ENCODE measurements at places on chromosomes 13 and 19.

- DNase-seq: no peak
These were observed 56.0 kb upstream of the LDLR start for GRCh38 chr19:11033251-11033650.

DNA sequence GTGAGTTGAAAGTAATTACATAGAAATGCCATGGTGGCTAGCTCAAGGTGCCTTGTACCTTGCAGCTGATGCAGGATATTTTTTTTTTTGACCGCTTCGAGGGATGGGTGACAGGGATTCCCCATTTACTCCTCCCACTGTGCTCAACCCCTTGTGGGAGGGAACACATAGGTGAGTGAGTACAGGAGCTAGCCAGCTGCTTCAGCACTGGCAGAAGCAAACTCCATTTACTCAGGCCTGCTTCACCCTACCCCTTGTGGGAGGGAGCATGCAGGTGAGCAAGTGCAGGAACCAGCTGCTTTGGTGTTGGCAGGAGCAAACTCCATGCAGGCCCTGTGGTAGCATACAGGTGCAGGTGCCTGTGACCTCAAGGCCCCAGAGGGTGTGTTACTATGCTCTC lies 330.1 kb downstream of the TDRD3 start:
- no peak for DNase-seq

DNA sequence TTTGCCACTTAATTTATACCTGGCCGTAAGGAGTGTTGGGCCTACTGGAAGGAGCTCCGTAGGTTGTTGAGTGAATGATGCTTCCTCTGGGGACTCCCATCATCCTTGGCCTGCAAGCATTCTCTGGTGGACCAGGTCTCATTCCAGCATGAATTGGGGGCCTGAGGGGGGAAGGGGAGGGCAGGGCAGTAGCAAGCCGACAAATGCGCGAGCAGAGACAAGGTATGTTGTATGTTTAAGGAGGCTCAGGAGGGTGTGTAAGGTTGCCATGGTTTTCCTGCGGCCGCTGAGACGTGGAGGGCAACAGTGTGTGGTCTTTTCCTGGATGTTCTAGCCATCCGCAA lies 749 bp downstream of the ZNF264 start:
- no peak for DNase-seq

GRCh38 chr13:51843529-51843928 lies 1.4 kb downstream of the TMEM272 start:
- no peak for DNase-seq

DNA sequence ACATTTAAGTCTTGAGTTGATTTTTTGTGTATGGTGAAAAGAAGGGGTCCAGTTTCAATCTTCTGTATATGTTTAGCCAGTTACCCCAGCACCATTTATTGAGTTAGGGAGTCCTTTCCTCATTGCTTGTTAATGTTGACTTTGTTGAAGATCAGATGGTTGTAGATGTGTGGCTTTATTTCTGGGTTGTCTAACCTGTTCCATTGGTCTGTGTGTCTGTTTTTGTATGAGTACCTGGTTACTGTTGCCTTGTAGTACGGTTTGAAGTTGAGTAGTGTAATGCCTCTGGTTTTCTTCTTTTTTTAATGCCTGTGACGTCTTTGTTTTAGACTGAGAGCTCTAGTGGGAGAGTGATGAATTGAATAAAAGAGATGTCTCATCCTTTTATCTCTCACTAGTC lies 83.2 kb downstream of the NBEA start:
- no peak for DNase-seq

- DNase-seq: no peak
These were observed 564 bp downstream of the HS6ST3 start for GRCh38 chr13:96090240-96091101.

DNA sequence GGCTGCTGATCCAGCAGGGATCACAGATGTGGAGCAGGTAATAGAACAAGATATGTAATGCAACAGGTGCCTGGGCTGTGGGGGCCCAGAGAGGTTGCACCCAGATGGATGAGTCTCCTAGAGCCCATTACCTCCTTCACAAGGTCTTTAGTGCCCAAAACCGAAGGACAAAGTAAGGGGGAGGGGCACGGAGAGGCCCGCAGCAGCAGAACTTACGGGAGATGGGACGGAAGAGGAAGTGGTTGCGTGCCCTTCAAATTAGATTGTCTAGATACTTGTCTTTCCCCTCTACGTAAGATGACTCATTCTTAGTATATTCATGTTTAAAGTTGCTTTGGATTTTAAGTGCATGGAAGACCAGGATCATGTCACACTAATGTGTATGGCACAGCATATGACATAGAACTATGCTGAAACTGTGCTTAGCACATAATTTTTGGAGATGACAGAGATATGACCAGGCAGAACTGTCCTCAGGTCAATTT lies 5.7 kb upstream of the MRPS31 start:
- DNase-seq: peak; percentile 49

DNA sequence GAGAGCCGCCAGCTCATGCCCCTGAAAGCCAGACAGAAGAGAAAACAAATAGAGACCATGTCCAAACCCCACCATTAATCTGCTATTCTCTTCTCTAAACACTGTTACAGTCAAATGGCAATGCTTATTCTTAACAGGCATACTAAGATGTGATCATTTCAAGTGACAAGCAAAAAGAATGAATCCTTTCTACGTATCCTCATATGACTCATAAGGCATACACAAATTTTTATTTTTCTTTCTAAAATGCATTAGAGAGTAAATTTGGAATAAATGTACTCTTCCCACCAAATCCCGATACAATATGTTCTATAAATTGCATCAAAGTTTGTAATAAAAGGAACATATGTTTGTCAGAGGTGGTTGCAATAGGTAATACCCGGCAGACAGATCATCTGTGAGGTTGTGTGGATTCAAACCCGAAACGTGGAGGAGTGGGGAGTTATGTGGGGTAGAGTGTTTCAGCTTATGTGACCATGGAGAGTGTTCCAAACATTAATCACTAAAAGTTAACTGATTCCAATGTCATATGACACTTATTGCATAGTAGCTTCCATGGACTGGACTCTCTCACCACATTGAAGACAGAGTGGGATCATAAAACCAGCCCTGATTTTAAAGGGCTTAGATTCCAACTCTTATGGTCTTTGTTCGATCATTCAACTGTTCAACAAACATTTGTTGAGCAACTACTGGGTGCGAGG lies 213.1 kb downstream of the DCLK1 start:
- DNase-seq: no peak

DNA sequence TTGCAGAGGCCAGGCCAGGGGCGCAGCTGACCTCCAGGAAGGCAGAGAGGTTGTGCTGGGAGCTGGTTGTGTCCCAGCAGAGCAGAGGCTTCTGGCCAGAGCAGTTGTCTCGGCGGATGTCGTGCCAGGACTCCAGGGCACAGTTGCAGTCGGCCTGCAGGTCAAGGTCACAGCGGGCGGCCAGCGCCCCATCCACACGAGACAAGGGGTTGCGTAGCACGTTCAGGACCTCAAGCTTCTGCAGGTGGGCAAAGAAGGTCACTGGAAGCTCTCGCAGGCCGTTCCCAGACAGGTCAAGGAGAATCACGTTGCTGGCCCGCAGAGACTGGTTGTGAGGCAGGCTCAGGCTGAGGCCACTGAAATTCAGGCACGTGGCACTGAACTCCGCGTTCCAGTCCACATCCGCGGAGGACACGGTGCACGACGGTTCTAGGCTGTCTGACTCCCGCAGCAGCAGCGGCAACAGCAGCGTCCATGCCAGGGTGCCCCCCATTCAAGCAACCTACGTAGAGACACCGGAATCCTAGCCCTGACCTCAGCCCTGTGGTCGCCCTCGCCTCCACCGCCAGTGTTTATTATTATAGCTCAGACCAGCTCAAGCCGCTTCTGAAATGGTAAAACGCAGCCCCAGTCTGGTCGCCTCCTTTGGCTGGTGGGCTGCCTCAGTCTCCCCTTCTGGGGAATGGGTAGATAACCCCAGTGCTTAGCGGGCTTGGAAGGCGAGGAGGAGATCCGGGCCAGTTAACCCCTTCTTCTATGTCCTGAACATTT lies 766 bp downstream of the LRRC25 start:
- no peak for DNase-seq

DNA sequence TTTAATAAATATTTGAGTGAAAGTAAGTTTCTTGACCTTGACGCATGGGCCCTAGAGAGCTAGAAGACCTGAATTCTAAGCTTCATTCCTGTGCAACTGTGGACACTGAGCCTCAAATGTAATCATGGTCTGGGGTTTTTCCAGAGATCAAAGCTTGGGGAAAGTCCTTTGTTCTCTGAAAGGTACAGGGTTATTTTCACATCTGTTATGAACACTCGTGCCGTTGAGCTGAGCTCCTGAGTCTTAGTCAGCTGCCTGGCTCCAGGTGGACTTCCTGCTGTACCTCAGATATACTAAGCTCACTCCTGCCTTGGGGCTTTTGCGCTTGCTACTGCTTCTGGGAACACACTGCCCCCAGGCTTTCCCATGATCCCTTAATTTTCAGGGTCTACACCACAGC lies 7.5 kb upstream of the ZBTB32 start:
- DNase-seq: no peak

GRCh38 chr13:112693831-112694497 lies 4.1 kb downstream of the ATP11A start:
- DNase-seq: no peak

DNA sequence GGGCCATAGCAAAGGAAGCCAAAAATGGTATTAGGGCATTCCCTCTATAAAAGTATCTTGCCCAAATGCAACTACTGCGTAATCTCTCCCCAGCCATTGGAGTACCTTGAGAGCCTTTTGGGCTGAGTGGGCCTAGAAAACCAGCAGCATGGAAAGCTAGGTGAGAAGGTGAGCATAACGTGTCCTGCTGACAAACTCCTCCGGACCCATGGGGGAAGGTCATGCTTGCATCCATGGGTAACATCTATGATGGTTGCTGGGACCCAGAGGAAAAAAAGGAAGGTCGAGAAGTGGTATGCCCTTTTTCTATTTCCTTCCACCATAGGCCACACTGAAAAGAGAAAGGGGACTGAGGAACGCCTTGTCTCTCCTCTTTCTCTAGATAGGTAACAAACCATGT lies 57.4 kb downstream of the ZNF728 start:
- no peak for DNase-seq

DNA sequence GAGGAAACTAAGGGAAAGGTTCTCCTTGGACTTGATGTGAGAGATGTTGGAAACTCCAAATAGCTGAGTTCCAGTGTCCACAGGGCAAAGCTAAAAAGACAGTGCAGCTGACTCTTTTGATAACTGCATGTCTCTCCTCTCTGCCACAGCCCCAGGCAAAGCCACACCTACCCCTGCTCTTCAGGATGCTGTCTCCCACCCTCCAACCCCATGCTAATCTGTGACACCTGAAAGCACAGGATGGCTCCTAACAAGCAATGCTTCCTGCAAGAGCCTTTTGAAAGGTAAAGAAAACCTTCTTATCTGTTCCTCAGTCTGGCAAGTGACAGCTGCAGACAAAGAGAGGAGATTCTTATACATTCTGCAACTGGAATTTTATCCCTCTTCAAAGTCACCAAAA lies 14.5 kb downstream of the SLC46A3 start:
- no peak for DNase-seq

DNA sequence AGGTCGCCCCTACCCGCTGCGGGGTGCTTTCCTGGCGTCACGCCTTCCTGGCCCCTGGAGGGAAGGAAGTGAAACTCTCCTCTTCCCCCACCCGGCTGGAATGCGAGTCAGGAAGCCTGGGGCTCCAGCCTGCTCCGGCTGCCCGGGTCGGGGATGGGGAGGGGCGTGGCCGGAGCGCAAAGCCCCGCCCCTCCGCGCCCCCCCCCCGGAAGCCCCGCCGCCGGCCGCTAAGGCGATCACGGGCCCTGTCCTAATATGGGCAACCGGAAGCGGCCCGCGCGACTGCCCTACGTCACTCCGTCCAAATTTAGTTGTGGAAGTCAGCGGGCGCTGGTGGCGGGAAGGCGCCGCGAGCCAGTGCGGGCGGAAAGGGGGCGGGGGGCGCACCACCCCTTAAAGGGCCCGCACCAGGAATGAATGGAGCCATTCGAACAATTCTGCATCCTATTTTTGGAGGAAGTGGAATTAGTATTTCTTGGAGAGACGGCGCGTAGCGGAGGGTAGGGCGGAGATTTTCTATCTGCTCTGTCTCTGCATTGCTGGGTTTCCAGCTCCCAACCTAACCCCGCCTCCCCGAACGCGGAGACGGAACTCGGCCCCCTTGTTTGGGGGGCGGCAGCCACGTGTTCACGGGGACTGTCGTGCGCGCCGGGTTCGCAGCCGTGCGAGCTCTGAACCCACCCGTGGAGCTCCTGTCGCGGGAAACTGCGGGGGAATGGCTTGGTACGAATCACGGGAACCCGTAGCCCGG lies 1.6 kb downstream of the IER2 start:
- peak; percentile 94 for DNase-seq

- no peak for DNase-seq
These were observed at the start of gene ELSPBP1 for GRCh38 chr19:47994209-47994802. TSS of gene ELSPBP1 (plus strand) at chr19:47994632. CDS start at chr19:48008668, 14,036 bp downstream.

Measured in activated T-cell treated with anti-CD3 and anti-CD28 coated beads for 4 hours (primary cell).